T-helper 9 cell (primary cell): ENCODE measurements at places on chromosomes 7 and 10.

DNA sequence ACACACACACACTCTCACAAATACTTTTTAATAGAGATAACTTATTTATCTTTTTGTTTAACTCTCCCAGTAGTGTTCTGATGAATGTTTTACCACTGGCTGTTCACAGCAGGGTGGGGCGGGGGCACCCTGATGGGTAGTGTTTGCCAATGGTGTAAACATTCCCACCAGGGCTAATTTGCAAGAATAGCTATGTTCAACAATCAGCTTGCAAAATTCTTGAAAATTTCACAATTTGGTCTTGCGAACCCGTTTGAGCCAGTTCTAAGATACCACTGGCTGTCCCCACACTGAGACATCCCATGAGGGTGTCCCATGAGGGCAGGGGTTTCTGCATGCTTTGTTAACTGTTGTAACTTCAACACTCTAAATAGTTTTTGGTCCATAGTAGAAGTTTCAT is 348.5 kb downstream of the CXCL12 start:
- no peak for DNase-seq

- DNase-seq: no peak
These were observed 3.6 kb downstream of the PWWP2B start for GRCh38 chr10:132400547-132401151.

DNA sequence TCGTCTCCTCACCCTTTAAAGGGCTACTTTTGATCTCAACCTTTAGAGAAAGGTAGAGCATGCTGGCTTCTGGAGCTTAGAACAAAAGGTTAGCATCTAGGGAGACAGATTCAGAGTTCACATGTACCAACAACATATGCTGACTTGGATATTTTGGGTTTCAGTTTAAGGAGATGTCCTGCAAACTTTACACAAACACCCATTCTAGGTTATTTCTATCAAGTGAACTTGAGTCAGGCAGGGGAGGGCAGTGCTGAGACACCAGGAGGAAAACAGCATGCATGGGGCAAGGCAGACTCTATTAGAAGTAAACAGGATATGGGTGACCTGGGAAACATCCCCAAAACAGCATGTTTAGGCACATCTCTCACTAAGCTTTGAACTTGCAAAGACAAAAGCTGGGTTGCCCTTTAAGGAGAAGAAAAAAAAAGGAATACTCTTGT is 43.8 kb downstream of the ARL4A start:
- no peak for DNase-seq

DNA sequence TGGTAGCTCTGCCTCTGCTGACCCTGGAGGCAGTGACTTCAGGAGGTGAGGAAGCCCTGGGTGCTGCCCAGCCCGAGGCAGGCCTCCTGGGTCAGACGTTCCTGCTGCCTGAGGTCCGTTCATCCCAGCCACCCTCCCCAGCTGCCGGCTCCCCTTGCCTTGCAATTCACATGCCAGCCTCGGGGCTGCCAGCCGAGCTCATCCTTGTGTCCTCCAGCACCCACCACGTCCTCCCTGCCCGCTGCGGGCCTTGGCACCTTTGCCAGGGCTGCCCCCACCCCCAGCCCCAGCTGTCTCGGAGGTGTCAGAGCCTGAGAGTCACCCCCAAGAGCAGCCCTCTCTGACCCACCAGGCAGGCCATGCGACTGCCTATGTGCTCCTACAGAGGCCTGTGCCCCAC is 162.1 kb upstream of the RNF32 start:
- DNase-seq: no peak

- no peak for DNase-seq
These were observed 317.1 kb upstream of the KLF6 start for GRCh38 chr10:4101918-4102654.

DNA sequence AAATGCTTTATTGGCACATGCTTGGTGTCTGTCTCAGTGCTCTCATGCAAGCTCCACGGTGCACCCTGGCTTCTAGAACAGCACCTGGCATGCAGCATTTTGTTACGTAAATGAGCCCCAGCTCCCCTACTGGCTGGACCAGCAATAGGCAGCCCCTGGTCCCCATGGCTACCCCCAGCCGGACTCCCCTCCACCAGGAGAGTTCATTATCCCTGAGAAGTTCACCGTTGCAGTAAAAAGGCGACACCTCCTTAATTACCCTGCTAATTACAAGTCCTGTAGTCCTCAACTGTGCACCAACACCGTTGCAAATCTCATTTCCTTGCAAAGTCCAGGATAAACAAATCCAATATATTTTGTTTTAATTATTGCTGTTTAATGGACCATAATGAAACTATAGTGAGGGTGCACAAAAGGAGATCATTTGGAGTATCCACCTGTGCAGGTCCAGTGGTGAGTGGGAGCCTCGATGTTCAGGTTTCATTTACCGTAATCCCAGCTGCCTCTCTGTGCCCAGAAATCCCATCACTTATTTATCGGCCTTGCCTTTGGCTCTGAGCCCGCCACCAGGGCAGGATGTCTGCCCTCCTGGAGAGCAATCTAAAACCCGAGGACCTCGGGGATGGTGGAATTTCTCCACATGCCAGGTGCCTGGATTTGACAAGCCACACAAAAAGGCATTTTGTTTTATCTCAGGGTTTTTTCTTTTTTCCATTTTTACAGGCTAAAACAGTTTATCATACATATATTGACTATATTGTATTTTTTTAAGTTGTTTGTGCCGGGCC is 12.8 kb upstream of the DRGX start:
- no peak for DNase-seq

DNA sequence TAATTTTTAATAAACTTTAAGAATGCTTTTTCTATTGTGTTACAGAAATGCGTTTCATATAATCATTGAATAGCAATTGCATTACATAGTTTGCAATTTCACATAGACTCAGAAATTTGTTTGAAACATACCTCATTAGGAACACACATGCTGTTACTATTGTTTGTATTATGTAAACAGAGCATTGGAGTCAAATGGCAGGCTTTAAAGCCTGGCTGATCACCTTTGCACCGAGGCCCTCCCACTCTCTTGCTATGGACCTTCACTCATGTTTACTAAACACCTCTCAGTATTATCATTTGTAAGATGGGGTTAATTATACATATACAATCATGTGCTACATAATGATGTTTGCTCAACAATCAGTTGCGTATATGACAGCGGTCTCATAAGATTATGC is 203.6 kb upstream of the NPSR1 start:
- no peak for DNase-seq

GRCh38 chr7:128260069-128260795 is 19.2 kb downstream of the LEP start:
- no peak for DNase-seq

GRCh38 chr10:34216348-34216945 is 598.6 kb downstream of the PARD3 start:
- DNase-seq: no peak

DNA sequence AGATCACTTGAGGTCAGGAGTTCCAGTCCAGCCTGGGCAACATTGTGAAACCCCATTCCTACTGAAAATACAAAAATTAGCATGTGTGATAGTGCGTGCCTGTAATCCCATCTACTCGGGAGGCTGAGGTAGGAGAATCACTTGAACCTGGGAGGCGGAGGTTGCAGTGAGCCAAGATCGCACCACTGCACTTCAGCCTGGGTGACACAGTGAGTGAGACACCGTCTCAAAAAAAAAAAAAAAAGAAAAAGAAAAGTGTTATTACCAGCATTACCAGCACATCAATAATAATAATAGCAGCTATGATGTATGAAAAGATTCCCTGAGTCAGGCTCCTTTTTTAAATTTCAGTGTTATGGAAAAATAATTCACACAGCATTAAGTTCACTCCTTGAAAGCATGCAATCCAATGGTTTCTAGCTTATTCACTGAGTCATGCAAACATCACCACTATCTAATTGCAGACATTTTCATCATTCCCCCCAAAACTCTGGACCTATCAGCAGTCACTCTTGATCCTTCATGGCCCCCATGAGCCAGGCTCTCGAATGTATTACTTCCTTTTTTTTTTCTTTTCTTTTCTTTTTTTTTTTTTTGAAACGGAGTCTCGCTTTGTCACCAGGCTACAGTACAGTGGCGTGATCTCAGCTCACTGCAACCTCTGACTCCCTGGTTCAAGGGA is 228.4 kb downstream of the FANK1 start:
- no peak for DNase-seq

DNA sequence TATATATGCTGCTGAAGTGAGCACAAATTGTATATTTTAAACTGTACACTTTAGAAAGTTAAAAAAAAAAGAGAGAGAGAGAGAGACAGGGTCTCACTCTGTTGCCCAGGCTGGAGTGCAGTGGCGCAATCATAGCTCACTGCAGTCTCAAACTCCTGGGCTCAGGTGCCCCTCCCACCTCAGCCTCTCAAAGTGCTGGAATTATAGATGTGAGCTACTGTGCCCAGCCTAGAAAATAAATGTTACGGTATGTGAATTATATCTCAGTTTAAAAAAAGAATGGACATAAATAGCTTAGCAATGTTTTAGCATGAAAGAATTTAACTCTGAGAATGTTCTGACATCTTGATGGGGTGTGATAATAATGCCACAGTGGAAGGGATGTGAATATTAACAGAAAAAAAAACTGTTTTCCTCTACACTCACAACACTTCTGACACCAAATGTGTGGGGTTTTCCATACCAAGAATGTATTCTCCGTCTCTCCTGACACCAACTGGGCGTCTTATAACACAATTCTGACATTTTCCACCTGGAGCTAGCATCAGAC is 162.1 kb downstream of the PLCE1 start:
- no peak for DNase-seq

DNA sequence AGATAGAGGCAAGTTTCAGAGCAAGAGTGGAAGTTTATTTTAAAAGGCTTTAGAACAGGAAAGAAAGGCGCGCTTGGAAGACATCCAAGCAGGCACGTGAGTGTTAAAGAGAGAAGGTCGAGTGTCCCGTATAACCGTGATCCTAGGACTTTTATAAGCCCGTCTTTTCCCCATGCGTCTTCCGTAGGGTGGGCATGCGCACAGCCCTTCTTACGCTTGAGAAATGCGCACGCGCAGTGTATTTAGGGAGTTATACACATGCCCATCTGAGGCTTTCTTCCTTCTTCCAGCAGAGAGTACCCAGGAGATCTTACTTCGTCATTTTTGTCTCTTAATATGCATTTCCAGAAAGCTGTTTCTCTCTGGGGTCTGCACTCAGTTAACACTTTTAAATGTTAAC is 52.4 kb downstream of the CALD1 start:
- no peak for DNase-seq

DNA sequence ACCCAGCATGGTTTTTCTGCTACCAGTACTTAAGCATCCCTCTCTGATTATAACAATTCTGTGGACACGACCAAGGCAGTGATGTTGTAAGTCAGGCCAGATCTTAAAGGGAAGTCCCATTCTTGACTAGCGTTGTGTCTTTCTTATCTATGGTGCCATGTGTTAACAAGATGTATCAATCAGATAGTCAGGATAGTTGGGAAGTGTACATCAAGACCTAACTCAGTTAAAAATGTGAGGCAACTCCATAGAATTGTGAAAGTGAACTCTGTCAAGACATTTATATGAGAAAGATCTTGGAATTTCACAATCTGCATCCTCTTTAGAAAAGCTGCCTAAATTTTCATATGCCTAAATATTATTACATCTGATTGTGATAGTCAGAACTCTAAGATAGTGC is 341.7 kb upstream of the SEMA3D start:
- DNase-seq: no peak

- DNase-seq: no peak
These were observed 20.1 kb upstream of the HABP2 start for GRCh38 chr10:113532724-113533123.

DNA sequence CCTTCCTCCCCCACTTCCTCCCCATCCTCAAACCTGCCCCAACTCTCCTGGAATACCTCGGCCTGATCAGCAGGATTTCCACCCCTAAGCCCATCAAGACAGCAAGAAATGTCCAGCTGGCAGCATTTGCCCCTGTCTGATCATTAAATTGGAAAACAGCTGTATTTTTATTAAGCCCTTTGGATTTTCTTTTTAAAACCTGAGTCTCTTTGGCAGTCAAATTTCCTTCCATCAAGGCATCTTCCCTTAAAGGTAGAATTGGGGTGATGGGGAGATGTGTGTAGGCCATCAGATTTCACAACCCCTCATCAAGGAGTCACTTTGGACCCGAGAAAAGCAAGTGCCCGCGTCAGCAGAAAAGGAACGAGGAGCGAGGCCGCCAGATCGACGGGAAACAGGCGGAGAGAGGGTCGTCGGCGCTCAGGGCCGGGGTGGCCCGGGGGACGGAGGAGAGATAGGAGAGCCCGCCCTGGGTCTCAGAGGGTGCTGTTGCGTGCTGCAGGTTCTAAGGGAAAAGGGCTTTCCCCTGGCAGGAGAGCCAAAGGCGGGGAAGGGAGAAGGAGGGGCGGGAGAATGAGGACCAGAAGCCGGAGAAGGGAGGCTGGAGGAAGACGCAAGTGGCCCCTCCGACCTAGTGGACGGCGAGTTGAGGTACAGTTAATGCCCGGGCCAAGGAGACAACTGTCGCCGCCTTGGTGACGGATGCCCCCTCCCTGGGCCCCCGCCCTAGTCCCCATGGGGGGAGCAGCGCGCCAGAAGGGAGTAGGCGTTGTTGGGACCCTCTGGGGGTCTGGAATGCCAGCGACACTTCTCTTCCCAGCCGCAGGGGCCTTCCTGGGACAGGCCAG is 11.5 kb upstream of the GATA3 start:
- no peak for DNase-seq

DNA sequence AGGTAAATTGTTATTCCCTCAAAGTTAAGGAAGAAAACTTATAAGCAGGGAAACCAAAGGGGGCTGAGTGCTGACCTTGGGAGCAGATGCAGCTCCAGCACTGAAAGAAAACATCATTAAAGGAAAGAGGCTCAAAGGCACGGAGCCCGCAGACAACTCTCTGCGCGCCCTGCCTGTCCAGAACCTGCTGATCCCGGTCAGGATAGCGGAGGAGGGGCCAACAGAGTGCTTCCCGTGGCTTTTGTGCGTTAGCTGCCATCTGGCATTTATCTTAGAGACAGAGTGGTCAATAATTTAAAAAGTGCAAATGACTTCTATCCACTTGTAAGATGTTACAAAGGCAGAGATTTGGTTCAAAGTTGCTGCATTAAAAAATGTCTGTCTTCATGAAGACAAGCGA is 162.1 kb downstream of the FANK1 start:
- no peak for DNase-seq

DNA sequence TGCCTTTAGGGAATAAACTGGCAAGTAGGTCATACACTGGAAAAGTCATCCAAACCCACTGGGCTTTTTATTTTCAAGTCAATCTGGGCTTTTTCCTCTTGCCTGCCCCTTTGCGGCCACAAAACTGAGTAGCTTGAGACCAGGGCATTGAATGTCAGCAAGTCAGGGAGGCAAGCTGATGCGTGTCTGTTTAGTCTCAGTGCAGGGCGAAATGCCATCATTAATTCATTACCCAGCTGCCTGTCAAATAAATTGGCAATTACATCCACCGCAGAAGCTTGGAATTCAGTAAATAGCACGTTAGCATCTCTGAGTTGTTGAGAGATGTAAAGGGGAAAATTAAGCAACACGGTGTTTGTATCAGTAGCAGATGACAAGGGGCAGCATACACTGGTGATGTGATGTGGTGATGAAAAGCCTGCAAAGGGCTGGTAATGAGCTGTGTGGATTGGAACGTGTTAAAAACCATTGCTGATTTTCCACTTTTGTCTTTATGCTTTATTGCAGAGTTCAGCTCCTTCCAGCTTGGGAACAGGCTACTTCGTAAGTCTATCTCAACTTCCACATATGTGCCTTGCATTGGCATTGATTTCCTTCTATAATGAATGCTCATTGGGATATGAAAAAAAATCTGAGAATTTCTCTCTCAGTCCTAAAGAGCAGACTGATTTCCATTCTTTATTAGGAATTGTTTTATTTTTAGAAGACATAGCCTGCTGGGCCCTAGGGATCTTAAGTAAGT is 535.9 kb downstream of the AUTS2 start:
- no peak for DNase-seq

GRCh38 chr7:112646783-112647182 is 143.4 kb downstream of the TMEM168 start:
- DNase-seq: no peak

- DNase-seq: no peak
These were observed 33.8 kb upstream of the ZFAND2A start for GRCh38 chr7:1193593-1194424.
